ENCODE measurements at places on chromosomes 16 and 17.

- no peak for DNase-seq
Measured at GRCh38 chr17:44187131-44187899, 543 bp downstream of the TMUB2 start.

DNA sequence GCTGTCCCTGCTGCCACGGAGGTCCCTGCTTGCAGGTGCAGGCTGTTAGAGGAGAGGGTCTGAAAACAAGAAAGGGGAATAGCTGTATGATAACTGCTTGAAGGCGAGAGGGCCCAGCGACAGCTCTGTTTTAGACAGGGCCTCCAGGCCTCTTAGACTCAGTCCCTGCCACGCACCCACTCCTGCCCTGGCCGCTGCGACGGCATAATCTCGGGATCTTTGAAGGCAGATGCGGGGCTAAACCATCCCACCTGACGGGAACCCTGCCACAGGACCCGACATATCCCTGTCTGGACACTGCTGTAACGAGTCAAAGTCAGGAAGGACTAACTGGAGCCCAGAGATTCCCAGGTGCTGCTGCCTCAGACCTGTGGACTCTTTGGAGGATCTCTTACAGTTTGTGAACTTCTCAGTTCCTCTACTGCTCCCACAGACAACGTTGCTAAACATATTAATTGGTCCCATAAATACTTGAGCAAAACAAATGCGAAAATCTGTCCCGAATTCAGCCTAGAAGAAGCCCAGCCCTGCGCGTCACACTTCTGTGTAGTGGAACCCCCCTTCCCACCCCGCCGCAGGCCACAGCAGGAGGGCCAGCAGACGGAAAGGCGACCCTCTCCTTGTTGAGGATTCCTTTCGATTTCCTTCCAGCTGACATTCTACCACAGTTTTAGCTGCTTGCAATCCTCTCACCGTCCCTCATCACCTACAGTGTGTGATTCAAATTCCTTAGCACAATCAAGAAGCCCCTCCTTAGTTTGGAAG lies 998 bp upstream of the TMEM11 start:
- no peak for DNase-seq

DNA sequence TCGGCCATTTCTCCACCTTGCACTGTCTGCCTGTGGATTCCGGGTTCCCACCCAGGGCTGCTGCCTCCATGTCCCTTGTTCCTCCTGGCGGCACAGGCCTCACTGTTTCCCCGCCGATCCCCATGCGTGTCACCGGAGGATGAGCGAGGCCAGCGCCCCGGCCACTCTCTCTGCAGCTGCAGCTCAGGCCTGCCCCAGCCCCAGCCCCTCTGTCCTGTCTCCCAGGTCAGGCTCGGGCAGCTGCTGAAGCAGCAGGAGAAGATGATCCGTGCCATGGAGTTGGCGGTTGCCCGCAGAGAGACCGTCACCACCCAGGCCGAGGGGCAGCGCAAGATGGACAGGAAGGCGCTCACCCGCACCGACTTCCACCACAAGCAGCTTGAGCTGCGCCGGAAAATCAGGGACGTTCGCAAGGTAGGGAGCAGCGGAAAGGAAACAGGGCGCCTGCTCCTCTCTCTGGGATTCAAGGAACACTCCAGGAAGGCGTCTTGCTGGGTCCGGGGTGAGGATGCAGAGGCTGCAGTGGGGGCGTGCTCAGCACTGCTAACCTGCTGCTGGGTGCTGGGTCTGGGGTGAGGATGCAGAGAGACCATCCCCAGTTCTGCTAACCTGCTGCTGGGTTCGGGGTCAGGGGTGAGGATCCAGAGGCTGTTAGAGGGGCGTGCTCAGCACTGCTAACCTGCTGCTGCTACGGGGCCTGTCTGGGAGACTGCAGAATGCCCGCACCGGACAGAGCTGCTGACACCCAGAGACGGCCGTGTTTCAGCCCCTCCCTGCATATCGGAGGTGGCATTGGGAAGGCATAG lies 6.1 kb upstream of the GAA start:
- no peak for DNase-seq

DNA sequence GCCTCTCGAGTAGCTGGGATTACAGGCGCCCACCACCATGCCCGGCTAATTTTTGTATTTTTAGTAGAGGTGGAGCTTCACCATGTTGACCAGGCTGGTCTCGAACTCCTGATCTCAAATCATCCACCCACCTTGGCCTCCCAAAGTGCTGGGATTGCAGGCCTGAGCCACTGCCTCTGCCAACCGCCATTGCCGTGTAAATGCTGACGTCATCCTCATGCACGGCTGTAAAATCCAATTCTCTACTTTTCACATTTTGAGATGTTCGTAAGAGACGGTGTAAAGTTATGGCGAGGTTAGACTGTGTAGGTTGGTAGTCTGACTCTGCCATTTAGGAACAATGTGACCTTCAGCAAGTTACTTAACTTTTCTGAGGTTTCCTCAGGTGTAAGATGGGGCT lies 1.7 kb upstream of the DNAJA2 start:
- no peak for DNase-seq

- DNase-seq: no peak
Measured at GRCh38 chr17:30112794-30113193, 3.8 kb upstream of the NSRP1 start.

DNA sequence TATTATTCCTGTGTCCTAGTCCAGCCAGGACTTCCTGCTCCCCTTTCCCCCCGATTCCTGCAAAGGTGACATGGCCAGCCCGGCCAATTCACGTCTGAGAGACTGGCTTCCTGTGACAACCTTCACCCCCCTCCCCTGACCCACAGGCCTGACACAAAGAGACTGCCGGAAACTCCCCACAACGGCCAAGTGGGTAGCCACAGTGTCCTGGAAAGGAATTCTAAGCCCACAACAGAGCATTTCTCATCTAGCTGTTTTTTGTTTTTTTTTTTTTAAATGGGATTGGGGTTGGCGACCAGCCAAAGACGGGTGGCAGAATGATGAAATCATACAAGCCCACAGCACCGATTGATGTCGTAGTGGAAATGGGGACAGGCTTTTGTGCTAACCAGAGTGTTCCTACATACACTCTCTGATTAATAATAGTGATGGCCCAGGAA lies 2.8 kb upstream of the XAF1 start:
- DNase-seq: no peak
